ENCODE measurements at places on chromosomes 1 and 21.

GRCh38 chr1:169867012-169867675 lies 26.6 kb downstream of the SCYL3 start:
- no peak for DNase-seq

GRCh38 chr1:45953934-45954847 lies 150.8 kb downstream of the MAST2 start:
- DNase-seq, result no peak

DNA sequence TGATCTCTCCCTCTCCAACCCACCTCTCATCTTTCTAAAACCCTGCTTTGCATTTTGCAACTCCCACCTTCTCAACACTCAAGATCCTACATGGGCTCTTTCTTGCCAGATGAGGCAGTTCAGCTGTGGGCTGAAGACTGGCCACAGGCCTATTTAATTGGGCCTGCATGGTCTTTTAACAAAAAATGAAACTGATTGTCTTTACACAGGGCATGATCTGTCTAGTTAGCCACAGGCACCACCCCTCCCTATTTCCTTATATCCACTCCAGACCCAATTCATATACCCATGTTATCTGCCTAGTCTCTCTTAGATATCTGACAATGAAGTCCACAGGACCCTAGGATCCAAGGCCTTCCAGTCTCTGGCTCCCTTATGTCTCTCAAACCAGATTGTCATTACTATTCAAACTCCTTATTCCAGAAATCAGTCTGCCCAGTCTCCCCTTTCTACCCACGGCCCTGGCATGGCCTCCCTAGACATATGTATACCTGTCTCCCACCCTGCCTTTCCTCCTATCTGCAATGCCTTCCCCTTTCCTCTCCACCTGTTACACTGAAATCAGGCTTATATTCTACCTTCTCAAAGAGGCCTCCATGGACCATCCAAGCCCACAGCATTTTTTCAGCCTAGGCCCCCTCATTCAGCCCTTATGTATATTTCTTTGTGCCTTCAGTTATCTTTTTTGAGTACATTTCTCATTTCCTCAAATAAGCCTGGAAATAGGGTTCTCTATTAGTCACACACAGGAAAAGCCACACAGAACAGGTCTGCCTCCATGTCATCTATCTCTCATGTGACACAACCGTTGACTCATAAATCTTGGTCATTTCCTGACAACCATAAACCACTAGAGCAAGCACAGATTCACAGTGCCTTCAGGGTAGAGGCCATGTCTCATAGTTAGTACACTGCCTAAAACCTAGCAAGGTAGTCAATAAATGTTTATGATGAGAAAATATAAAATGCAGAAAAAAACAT lies 39.0 kb downstream of the LPAR3 start:
- peak; percentile 36 for DNase-seq

DNA sequence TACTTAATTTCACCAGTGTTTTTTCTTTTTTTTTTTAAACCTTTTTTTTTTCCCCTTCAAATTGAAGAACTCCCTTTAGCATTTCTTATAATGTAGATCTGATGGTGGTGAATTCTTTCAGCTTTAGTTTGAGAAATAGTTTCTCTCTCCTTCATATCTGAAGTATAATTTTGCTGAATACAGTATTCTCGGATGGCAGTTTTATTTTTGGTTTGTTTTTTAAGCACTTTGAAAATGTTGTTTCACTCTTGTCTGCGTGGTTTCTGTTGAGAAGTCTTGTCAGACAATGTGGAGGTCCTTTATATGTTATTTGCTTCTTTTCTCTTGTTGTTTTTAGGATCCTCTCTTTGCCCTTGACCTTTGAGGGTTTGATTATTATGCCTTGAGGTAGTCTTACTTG lies 135.1 kb downstream of the RPS6KC1 start:
- no peak for DNase-seq

- no peak for DNase-seq
Observed at GRCh38 chr1:209539576-209539975, 43.9 kb upstream of the CAMK1G start.

DNA sequence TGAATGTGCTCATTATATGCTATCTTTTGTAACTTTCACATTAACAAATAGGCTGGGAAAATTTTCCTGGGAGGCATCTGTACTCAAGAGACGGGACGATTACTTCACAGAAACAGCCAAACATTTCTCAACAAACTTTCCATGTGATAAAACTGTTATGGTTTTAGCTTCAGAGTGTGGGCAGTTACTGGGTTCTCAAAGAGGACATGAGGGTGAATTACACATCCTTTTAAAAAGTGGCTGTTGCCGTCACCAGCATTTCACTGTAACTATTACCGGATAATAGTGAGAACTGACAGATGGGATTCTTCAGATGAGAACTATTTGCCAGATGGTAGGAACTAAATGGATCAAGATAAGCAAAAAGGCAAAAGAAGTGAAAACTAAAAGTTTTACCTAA lies 109.1 kb downstream of the APP start:
- DNase-seq, result no peak

DNA sequence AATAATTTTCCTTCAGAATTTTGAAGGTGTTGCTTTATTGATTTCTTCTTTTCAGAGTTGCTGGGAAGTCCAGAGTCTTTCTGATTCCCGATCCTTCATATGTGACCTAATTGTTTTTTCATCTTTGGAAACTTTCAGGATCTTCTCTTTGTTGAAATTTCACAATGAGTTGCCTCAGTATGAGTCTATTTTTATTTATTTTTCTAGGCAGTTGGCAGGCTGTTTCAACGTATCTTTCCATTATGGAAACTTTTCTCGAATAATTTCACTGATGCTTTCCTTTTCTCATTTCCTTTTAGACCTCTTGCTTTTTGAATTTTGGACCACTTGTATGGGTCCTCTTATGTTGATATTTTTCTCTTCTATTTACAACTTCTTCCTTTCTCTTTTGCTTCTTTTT lies 354.3 kb downstream of the TGFB2 start:
- no peak for DNase-seq

DNA sequence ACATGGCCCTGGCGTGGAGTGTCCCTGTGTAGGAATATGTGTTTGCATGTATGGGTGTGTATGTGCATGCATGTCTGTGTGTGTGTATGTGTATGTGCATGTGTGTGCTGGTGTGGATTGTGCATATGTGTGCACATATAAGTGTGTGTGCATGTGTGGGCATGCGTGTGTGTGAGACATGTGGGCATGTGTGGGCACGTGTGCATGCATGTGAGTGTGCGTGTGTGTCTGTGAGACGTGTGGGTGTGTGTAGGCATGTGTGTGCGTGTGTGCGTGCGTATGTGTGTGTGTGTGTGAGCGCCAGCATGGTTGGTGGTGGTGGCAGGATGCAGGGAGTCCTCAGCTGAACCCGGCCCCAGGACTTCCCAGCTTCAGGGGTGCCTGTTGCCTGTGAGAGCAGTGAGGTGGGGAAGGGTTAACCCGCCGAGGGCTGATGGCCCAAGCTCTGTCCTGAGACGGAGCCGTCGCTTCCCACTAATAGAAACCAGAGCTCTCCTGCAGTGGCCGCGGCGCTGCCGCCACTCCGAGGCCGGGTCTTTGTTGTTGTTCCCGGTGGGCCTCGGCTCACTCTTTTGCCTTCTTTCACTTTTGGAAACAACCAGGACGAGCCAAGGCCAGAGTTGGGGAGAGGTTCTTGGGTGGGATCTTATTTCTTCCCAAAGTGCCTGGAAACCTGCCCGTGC lies 143.6 kb upstream of the ARHGEF16 start:
- no peak for DNase-seq

DNA sequence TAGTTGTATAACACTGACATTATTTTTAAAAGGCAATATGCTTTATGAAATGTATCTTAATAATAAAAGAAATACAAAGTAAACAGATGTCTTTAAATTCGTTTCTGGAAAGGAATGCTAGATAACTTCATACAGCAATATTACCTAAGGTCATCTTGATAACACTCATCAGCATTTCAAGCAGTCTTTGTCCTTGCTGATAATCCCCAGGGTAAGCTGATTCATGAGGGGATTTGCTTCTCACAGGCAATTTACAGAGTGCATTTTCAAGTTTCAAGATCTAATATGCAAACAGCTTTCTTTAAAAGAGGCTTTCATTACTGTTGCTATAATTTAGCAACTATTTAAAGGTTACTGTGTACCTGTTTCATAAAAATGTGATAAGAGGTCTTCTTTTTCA lies 75.2 kb upstream of the NEK2 start:
- no peak for DNase-seq

DNA sequence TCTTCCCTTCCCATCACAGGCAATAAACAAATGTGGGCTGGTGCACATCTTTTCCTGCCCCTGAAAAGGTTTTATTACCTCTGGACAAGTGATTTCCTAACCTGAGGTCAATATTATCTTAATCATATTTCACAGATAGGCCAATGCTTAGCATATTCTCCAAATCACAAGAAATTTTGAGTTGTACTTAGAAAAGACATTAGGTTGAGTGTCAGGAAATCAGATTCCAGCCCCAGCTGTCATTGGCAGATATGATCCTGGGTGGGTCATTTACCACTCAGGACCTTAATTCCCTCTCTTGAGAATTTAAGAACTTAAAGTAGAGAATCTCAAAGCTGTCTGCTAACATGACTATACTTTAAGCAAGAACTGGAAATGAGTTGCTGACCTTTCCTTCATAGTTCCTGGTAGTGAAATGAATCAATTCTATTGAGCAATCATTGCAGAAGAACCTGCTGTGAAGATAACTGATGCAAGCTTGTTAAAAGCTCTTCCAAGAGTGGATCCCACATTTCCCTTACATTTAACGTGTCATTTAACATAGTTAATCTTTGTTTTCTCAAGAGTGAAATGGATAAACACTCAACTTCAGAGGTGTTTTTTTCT lies 46.4 kb upstream of the CR2 start:
- DNase-seq, result no peak

DNA sequence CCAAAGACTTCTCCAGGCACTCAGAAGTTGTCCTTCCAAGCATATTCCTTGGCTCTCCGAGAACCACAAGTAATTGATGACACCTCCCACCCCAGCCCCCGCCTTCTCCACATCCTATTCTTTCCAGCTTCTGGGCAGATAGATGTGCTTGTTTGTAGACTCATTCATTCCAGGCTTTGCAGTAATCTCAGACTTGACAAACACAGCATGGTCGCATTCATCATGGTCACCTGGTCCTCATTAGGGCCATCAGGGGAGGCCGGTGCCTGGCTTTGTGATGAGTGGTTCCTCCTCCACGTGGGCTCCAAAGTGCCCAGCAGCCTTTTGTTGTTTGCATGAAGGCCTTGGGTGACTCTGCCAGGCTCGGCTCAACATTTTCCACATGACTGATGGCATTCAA lies 28.5 kb upstream of the KCNE2 start:
- DNase-seq, result no peak

DNA sequence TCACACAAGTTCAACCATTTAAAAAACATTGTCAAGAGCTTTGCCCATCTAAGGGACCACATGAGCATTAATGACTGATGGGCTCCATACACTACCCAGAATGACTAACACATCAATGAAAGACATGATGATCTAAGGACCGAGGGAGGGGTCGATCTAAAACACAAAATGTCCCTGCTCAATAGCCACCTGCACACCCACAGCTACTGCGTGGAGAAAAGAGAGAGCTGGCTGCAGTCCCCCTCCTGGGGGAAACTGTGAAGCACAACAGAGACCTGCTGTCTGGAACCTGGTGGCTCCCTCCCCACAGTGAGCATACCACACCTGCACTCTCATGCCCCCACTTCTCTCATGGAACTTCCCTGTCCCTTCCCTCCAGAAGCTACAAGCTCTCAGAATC lies 130.1 kb upstream of the ERG start:
- DNase-seq, result no peak

- DNase-seq, result no peak
Observed at GRCh38 chr1:221834698-221835513, 93.0 kb upstream of the DUSP10 start.

- no peak for DNase-seq
Observed at GRCh38 chr1:1425753-1426495, 4.8 kb upstream of the ANKRD65 start.

- no peak for DNase-seq
Observed at GRCh38 chr1:166960858-166961474, 14.4 kb downstream of the ILDR2 start.

DNA sequence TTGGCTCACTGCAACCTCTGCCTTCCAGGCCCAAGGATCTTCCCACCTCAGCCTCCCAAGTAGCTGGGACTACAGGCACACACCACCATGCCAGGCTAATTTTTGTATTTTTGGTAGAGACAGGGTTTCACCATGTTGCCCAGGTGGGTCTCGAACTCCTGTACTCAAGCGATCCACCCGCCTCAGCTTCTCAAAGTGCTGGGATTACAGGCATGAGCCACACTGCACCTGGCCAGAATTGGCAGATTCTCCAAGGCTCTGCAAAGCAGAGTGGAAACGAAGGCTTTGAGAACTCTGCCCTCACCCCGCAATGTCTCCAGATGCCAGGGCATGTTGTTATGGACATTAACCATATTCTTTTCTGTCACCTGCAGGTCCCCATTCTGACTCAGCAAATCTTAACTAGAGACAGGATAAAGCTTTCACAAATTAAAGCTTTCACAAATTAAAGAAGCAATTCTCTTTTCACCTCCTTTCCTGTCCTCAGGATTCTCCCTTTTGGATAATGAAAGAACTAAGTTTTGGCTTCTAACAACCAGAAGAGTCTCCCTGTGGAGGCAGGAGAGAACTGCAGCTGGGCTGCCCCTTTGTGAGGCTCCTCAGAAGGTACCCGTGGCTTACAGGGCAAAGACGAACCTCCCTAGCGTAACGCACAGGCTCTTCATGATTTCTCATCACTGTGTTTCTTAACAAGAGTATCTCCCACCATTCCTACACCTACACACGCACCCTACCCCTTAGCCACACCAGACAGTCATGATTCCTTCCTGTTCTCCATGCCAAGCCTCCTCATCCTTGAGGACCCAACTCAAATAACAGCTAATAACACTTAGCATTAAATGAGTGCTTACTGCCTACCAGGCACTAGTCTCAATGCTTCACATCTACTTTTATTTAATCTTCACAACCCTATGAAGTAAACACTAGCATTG lies 29.8 kb downstream of the GPA33 start:
- DNase-seq, result no peak

DNA sequence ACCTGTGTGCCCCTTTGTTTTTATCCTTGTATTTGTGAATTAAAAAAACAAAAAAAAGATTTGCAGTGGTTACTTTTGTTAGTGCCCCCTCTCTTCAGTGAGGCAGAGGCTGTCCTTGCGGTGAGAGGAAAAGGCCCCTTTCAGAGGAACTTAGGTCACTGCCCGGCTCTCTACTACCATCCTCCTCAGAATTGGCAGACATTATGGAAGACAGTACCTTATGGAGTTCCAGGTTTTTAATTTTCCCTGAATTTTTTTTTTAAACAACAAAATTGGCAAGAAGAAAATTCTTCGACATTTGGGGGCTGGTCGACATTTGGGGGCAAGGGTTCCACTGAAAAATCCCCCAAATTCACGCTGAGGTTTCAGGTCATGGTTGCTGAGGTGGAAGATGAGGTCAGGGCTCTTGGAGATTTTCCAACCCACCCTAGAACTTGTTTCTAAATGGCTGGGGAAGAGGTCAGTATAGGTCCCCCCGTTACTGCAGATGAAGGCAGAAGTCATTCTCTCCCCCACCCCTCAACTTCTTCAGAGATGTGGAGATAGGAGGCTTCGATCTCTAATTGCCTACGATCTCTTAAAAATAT lies 5.3 kb downstream of the RXFP4 start:
- DNase-seq, result no peak
